Fibroblast of skin of abdomen (primary cell): ENCODE measurements at places on chromosomes 1 and 21.

DNA sequence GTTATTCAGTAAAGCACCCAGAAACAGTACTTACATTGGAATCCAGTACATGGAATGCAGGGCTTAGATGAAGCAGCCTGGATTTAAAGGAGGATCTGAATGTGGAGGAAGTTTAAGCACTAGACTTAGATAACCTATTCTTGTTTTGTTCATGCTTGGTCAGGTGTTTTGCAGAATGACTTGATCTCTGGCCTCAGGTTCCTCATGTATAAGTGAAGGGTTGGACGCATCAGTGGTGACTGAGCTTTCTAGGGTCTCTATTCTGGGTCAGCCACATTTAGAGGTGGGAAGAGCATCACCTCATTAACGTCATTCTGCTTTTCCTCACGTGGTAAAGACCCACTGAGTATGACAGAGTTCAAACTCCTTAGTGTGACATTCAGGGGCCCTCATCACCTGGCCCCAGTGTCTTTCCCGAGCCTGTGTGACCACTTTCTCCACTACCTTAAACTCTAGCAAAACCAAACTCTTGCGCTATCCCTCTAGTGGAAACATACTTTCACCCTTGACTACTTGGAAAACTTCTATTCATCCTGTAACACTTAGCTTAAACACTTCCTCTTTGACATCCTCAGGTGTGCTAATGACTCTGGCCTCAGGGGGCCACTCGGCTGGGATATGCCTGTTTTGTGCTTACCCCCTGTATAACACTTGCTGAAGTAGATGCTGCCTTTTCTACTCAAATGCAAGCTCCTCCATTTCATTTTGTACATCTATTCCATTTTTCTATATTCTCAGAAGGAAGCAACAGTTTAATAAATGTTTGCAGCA, 871 bp upstream of the ERICH3 start:
- no peak for DNase-seq

GRCh38 chr1:84374991-84375696, 23.1 kb upstream of the DNASE2B start:
- DNase-seq = no peak

- no peak for DNase-seq
Measured at GRCh38 chr1:241269116-241269515, 87.9 kb downstream of the RGS7 start.

DNA sequence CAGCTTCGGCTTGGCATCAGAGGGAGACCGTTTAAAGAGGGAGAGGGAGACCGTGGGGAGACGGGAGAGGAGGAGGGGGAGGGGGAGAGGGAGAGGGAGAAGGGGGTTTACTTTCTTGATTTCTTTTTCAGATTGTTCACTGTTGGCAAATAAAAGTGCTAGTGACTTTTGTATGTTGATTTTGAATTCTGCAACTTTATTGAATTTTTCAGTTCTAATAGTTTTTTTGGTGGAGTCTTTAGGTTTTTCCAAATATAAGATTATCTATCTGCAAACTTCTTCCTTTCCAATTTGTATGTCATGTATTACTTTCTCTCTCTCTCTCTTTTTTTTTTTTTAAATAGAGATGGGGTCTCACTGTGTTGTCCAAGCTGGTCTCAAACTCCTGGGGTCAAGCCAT, 104.0 kb downstream of the PPP1R12B start:
- no peak for DNase-seq

GRCh38 chr1:171896936-171897703, 55.8 kb downstream of the DNM3 start:
- no peak for DNase-seq

GRCh38 chr1:35532497-35533223, 24.5 kb downstream of the KIAA0319L start:
- peak; percentile 37 for DNase-seq

GRCh38 chr1:32005522-32005921, 8.1 kb upstream of the KHDRBS1 start:
- no peak for DNase-seq

DNA sequence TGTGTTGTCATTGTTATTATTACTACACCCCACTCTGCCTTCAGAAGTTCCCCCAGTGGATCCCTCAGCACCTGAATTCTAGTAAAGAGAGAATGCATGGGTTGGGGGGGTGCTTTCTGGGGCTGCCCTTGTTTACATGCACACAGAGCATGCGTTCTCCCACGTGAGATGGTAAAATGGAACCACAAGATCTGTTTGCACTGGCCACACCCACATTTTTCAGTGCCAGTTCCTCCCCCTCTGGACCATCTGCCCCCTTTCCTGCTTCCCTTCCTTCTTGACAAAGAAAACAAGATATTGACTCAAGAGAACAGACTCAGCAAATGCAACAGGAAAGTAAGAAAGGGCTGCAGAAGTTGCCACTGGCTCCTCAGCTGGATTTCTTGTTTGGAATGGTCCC, 8.9 kb downstream of the SLC6A17 start:
- no peak for DNase-seq

GRCh38 chr1:89641781-89642180, 8.9 kb downstream of the LRRC8C start:
- DNase-seq = no peak

GRCh38 chr1:31437433-31438037, 24.5 kb downstream of the SERINC2 start:
- DNase-seq = no peak

DNA sequence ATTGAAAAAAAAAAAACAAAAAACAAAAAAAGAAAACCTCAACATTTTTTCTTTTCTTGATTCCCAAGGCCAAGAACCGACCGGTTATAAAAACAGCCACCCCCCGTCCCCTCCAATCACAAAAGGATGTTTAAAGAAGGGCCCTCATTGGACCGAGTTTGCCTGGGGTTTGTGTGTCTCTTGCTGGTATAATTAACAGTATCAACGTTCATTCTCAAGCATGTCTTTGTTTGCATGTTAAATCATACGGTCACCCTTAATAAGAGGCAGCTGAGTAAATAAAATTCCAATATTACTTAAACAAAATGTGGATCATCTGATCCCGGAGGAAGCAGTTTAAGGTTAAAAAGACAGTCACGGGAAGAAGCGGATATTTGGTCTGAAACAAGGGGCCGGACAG, 201.1 kb downstream of the PRDM2 start:
- no peak for DNase-seq

DNA sequence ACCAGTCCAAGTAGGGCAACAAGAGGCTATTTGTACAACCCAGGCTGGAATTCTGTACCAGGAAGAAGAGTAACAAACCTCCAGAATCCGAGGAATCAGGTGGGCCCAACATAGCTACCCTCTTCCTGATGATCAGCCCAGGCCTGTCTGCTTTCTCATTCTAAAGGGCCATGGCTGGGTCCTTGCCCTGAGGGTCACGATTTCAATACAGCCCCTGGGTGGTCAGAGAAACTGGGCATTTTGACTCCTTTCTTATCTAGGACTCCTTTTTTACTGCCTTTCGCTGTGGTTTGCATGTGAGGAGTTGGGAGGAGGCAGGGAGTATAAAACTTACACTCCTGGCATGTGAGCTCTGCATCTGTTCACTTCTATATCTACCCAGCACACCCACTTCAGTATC, 164.9 kb upstream of the COA6 start:
- no peak for DNase-seq

- DNase-seq = no peak
Measured at GRCh38 chr1:163471779-163472650, 150.3 kb downstream of the NUF2 start.

DNA sequence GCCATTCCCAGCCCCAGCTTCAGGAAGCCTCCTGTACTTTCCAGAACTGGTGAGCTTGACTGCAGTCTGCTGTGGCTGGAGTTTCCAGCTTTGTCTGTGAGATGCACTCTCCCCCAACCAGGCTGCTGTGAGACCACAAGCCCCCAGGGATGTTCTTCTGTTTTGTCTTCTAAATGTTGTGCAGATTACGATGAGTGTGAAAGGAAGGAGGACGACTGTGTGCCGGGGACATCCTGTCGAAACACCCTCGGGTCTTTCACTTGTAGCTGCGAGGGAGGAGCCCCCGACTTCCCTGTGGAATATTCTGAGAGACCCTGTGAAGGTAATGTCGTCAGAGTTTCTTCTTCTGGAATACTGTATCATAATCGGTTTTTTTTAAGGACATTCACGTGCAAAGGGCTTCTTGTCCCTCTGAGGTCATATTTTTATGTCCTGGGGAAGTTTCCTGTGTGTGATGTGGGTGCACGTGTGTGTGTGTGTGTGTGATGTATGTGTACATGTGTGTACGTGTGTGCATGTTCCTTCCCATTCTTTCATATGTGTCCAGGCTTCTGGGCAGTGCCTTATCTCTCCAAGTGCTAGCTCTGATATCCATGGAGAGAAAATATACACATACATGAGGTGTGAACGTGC, 49.9 kb downstream of the UMODL1 start:
- DNase-seq = no peak

- DNase-seq = no peak
Measured at GRCh38 chr1:150832597-150832996, 24.5 kb upstream of the CTSK start.

DNA sequence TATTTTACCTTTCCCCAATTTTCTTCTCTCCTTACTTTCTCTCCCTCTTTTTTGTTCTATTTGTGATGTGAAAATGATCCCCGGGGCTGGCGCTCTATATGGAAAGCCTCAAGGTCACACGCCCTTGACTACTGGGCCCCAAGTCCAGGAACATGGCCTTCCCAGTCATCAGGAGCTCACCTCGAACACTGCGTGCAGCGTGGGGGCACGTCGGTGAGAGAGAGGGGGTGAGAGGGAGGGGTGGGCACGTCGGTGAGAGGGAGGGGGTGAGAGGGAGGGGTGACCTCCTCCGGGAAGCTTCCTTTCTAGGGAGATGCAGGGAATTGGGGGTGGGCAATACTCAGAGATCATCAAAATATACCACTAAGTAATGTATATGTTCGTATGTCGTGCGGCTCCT, 94.6 kb upstream of the TMPRSS2 start:
- DNase-seq = no peak

DNA sequence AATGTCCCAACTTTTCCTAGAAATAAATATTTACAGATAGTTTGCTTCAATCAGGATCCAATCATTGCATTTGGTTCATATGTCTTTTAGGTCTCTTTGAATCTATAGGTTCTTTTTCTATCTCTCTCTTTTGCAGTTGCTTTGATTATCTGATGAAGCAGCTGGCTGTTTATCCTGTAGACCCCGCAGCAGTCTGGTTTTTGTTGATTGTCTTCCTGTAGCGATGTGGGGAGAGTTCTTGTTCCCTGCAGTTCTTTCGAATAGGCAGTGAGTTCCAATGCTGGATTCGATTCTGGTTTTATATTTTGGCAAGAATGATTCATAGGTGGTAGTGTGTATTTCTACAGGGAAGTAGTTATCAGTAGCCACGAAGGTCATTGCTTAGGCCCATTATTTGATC, 7.4 kb upstream of the MIXL1 start:
- no peak for DNase-seq

GRCh38 chr1:79375352-79375751, 368.8 kb upstream of the ADGRL4 start:
- DNase-seq = no peak

DNA sequence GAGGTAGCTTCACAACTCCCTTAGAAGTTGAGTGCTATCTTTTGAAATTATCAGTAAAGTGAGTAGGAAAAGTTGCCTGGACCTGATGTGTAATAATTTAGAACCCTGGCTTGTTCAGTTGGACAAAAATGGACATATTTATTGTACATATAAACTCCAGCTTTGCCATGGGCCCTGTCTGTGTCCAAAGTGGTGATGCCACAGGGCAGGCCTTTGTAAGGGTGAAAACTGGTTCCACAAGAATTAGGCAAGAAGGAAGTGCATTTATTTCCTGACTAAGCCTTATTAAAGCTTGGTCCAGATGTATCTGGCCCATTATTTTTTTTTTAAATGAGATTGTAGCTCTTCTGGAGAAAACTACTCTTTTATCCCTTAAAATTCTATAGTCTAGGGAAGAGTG, 47.9 kb downstream of the MACO1 start:
- DNase-seq = no peak

- DNase-seq = peak; percentile 36
Measured at GRCh38 chr1:32972814-32973428, 8.3 kb upstream of the RNF19B start.

- DNase-seq = no peak
Measured at GRCh38 chr1:1072849-1073742, 1.0 kb downstream of the RNF223 start.

- DNase-seq = peak; percentile 96
Measured at GRCh38 chr1:93753791-93754763, 72.4 kb upstream of the BCAR3 start.

DNA sequence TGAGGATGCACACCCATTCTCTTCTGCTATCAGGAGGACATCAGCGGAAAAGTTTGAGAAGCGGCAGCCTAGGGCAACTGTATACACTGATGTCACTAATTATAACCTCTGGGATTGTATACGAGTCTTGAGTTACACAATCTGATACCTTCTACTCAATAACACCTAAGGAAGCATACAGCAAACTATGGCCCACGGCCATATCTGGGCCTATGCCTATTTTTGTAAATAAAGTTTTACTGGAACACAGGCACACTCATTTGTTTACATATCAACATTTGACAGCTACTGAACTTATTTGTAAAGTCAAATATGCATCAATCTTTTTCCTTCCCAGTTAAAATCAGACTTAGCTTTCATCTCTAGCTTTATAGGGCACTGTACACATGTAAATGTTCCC, 187.2 kb downstream of the ZSCAN20 start:
- no peak for DNase-seq

DNA sequence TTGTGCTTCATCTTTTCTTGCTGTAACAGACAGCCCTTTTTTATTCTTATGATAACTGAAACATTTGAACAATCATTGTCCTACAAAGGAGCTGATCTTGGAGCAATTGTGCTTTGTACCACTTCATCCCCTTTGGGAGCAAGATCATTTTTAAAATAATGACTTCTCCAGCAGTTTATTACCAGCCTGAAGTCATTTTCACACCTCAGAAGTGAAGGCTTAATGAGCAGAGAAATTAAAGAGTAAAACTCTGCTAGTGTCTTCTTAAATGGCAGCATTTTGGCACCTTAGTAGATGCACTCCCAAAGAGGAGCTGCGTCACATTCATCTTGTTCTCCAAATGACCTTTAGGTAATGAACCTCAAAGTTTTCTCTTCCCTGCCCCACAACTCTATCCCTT, 439.6 kb upstream of the CAMK1G start:
- DNase-seq = no peak

DNA sequence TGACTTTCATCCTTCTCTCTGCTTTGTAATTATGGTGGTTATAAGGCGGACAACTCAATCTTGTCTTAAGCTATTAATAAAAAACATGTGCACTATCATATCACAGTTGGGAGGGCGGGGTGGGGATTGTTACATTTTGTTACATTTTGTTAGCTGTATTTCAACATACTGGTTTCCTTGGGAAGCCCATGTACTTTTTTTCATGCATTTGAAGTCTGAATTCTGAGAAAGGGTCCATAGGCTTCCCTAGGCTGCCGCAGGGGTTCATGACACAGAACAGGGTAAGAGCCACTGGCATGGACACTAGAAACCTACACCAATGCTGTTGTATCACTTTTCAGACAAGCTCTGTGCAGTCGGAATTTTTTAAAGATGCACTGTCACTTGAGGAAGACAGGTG, 178.8 kb downstream of the ETS2 start:
- peak; percentile 59 for DNase-seq

GRCh38 chr1:181016563-181016962, 6.1 kb downstream of the STX6 start:
- DNase-seq = no peak
